ENCODE measurements at places on chromosomes 6 and 20.

DNA sequence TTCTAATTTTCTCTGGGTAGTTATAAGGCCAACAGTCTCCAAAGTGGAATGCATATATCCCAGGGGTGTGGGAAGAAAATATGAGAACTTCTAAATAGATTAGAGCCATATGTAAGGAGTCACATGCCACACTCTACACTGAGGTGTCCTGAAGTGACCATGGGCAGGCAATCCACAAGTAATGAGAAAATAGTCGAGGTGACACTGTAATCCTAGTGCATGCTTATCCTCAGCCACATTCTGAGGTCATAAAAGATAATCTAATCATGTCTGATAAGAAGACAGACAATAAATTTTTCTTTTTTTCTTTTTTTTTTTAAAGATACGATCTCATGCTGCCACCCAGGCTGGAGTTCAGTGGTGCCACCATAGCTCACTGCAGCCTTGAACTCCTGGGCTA is 62.2 kb downstream of the CD164 start:
- H3K27me3 ChIP-seq = no peaks in the 10 kb centered on the region
- no peak overlapping the region for H3K27ac ChIP-seq
- no peak overlapping the region for H3K4me3 ChIP-seq
- DNase-seq = no peak
- peaks cover 17% of the 10 kb centered on the region for H3K4me1 ChIP-seq
- H3K36me3 ChIP-seq = no peaks in the 10 kb centered on the region

DNA sequence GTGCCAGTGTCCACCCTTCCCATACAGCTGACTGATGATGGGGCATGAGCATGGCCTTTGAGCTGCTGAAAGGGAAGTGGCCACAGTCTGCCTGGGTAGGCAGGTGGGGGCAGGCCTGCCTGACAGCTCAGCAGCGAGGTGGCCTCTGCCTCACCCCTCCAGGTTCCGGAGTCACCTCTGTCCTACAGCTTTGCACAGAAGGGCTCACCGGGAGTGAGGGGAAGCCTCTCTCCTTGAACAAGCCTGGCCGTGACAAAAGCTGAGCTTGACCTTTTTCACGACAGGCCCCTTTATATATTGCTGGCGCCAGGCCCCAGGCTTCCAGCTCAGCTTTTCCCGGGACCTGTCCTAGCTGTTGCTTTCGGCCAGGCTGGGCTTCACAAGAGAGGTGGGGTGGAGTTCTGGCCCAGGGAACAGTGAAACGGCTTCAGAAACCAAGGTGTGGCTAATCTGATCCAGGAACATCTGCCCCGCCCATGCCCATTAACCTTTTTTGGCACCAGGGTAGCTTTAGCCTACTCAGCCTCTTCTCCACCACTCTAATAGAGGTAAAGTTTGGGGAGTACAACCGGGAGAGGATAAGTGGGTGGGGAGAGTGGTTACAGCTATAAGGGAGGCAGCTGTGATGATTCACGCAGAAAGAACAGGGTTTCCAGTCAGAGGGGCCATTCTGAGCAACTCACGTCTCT is 42.9 kb downstream of the C6orf132 start:
- H3K36me3 ChIP-seq = no peaks in the 10 kb centered on the region
- H3K27ac ChIP-seq = peak overlapping the region; percentile 18

- H3K4me1 ChIP-seq = no peaks in the 10 kb centered on the region
- no peaks in the 10 kb centered on the region for H3K27me3 ChIP-seq
- no peaks in the 10 kb centered on the region for H3K36me3 ChIP-seq
- no peak overlapping the region for H3K4me3 ChIP-seq
Measured at GRCh38 chr6:19452495-19452894, 384.7 kb upstream of the ID4 start.

GRCh38 chr20:17885544-17885943 is 83.0 kb downstream of the SNX5 start:
- no peak overlapping the region for H3K4me3 ChIP-seq
- no peak overlapping the region for H3K27ac ChIP-seq
- H3K4me1 ChIP-seq = no peaks in the 10 kb centered on the region
- no peaks in the 10 kb centered on the region for H3K27me3 ChIP-seq
- no peak for DNase-seq

- H3K4me3 ChIP-seq = no peak overlapping the region
- no peaks in the 10 kb centered on the region for H3K36me3 ChIP-seq
- peaks cover 11% of the 10 kb centered on the region for H3K4me1 ChIP-seq
- H3K27ac ChIP-seq = peak overlapping the region; percentile 85
Measured at GRCh38 chr20:50311308-50312001, 120.8 kb downstream of the CEBPB start.

DNA sequence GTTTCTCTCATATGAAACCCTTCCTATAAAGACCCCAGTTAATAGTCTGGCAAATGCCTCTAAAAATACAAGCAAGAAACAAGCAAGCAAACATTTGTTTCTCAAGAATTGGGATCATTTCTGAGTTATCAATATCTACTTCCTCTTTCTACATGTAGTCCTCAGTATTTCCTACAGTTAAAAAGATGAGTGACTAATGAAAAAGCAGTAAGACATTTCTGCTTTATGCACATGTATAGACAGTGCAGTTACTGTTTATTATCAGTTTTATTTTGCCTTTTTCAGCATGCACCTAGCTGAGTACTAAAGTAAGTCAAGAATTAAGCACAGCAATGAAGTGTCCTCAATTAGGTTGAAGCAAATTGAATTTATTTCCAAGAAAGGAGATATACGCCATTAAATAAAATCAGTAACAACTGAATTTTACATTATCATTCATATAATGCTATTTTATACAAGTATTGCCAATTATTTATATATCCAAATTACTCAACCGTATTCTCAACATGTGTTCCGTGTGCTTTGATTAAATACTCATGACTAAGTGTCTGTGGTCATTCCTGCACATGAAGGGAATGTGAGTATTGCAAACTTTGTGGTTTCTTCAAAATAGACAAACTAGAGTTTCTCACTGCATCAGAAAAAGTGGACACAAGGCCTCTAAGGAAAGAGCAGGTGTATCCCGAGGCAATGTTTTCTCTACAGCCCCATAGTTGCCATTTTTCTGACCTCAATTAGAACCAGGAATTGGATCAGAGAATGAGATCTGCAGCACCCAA is 159.3 kb upstream of the MARCKS start:
- no peak for DNase-seq
- H3K4me3 ChIP-seq = no peak overlapping the region
- no peaks in the 10 kb centered on the region for H3K4me1 ChIP-seq

DNA sequence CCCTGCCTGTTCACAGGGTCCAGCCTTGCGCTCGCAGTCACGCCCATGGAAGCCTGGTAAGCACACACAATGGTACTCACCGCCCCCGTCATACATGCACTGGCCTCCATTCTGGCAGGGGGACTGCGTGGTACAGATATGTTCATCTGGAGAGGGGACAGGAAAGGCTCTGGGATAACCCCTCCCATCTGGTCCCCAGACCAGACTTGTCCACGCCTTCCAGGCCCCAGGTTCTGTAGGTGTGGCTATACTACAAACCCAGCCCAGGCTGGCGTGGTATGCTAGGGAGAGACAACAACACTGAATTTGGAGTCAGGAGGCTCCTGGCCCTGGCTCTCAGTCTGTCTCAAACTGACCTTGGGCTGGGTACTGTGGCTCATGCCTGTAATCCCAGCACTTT is 3.4 kb downstream of the DLK2 start:
- no peak for DNase-seq
- peaks cover 9% of the 10 kb centered on the region for H3K4me1 ChIP-seq
- no peak overlapping the region for H3K4me3 ChIP-seq
- H3K27ac ChIP-seq = no peak overlapping the region
- peaks cover 5% of the 10 kb centered on the region for H3K27me3 ChIP-seq

DNA sequence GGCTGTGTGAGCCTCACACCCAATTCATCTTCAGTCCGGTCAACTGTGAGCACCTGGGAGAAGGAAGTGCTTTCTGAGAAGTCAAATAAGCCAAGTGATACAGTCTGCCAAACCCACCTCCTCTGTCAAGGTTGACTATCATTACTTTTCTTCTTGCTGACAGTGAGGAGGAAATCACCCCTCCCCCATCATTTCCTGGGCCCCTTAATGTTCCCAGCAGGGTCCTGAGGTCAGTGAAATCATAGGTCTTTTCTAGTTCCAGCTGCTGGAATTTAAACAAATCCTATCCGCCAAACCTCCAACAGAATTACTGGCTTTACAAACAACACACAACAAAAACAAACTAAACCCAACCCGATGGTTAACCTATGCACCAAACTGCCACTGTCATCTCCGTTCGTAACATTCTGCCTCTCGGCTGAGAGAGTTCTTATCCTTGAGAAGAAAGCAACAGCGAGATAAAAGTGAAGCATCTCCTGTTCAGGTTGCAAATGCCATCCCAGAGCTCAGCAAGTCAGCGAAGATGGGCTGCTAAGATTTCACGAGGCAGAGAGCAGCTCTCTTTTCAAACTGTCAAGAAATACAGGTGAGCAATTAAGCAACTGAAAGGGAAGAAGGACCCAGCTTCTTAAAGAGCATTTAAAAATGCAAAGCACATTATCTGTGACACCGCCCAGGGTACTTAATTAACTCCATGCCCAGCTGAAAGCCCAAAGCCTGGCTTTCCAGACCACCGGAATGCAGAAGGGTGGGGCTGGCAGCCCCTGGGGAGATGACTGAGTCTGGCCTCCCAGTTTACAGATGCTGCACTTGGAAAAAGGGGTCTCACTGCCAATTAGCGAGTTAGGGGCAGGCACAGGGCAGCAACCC is 24.7 kb downstream of the GFOD1 start:
- H3K4me3 ChIP-seq = no peak overlapping the region
- no peaks in the 10 kb centered on the region for H3K27me3 ChIP-seq
- DNase-seq = no peak
- H3K4me1 ChIP-seq = no peaks in the 10 kb centered on the region
- H3K36me3 ChIP-seq = peaks cover 3% of the 10 kb centered on the region

DNA sequence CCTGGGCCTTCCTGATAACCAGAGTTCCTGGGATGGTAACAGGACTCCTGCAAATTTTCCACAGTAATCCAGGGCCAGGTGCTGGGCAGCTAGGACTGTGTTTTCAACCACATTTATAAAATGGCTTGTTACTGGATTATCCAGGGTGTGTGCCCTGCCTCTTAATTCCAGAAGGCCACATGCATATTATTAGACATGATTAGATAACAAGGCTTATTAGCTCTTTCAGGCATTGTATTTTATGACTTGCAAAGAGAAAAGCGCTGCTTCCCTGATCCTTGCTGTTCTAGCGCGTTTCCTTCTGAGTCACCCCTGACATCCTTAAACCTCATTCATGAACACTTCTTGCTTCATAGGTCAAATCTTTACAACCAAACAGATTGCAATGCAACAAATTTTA is 208.6 kb downstream of the UST start:
- no peak overlapping the region for H3K27ac ChIP-seq
- no peak overlapping the region for H3K4me3 ChIP-seq
- no peaks in the 10 kb centered on the region for H3K36me3 ChIP-seq
- no peaks in the 10 kb centered on the region for H3K4me1 ChIP-seq
- no peak for DNase-seq

DNA sequence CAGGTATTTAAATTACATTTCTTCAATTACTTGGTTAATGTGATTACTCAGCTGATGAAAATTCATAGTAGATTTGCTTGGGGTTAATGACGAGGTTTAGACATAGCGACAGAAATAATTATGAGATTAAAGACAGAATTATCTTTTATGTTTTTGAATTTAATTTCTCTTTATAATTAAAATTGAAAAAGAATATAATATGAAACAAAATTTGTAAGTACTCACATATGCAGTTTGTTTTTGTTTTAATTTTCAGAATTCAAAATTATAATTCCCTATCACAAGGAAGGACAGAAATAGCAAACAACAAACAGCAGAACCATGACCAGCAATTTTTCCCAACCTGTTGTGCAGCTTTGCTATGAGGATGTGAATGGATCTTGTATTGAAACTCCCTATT is at the start of gene TAAR8:
TAAR8 (plus strand) TSS at position 301 of the 400 bp plus-strand sequence; CDS start at position 322, 21 bp downstream.
- no peaks in the 10 kb centered on the region for H3K36me3 ChIP-seq
- H3K27ac ChIP-seq = no peak within 1 kb of the TSS
- H3K4me3 ChIP-seq = no peak within 1 kb of the TSS
- DNase-seq = no peak
- no peaks in the 10 kb centered on the region for H3K4me1 ChIP-seq

Measured in ascending aorta (tissue), 2 donors.